Sigmoid colon (tissue), 7 donors: ENCODE measurements at places on chromosomes 2 and 18. TPM values are rescaled to one million over a fixed set of nuclear protein-coding genes. Genes with fewer than 3 reads are reported as not detected.
A peak's percentile ranks its signal among the peaks of the same experiment; 100 is the strongest.

The IL36RN gene
- not detected for total RNA-seq

The UGT1A5 gene
- not detected for total RNA-seq

The UGP2 gene
- 161 TPM for total RNA-seq

The ANKRD62 gene
- 0.55 TPM for total RNA-seq

The MBP gene
- 30.3 TPM for total RNA-seq

The KLHL14 gene
- 0.33 TPM for total RNA-seq

The LRP2 gene
- total RNA-seq = 1.9 TPM

- DNase-seq = no peak
These were observed 70.5 kb upstream of the ITPRID2 start for GRCh38 chr2:181821049-181821448.

DNA sequence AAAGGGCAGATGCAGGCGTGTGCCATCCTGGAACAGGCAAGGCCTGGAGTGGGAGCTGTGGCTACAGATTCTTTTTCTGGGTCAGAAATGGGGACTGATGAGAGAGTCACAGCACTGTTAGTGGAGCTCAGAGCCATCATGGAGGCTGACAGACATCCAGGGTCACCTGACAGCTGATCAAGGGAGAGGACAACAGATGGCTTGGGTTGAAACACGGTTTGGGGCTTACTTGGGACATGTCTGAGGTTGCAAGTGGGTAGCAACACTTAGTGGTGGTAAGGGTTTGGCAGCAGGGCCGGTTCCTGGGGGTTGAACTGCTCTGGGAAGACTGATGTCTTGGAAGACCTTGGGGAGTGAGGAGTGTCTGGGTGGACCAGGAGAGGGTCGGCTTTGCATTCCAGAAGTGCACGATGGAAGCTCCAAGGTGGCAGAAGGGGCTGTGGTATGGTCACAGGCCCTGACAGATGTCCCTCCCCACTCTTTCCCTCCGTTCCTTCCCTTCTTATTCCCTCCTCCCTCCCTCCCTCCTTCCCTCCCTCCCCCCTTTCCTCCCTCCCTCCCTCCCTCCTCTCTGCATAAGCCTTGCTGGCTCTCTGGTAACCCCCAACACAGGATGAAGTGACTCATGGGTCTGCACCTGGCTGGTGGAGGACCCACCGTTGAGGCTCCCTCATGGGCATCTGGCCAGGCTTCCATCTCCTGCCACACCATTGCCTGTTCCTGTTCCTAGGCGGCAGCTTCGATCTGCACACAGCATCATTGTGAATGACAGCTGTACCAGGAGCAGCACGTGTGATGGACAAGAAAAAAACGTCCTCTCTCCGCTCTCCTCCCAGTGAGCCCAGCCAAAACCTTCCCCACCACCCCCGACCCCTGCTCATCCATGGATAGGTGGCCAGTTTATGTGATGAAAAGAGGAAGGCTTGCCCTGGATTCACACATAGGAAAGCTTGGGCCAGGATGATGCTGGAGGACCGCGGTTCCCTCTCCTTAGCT, 63.8 kb upstream of the RPL31 start:
- no peak for DNase-seq

DNA sequence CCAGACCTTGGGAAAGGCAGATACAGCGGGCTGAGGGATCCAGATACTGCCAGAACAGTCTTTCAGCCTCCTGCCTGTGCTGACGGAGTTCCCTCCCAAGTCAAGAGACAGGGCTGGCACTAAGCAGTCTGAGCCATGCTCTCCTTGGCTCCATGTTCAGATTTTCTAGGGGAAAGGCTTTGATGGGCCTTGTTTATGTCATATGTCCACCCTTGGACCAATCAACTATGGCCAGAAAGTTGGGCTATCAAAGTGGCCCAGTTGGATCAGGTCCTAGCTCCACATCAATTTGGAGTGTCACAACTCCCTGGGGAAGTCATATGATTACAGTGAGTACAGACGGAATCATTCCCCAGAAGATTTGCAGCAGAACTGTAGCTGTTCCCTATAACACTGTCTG, 152.0 kb downstream of the GREB1L start:
- no peak for DNase-seq

DNA sequence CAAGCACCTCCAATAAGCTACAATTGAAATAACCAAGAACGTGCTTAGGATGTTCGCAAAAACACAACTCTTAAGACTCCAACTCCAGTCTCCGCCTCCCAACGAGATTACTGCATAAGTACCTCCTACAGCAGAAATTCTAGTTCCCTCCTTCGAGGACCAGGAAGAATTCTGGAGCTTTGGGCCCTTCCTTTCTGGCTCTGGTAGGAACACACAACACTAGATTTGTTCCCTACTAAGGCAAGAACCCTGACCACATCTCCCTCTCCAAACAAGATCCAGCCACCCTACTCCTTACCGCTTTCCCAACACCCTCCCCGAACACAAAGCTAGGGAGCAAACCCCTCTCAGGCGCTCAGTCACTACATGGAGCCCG, 721 bp downstream of the ADAM17 start:
- no peak for DNase-seq

DNA sequence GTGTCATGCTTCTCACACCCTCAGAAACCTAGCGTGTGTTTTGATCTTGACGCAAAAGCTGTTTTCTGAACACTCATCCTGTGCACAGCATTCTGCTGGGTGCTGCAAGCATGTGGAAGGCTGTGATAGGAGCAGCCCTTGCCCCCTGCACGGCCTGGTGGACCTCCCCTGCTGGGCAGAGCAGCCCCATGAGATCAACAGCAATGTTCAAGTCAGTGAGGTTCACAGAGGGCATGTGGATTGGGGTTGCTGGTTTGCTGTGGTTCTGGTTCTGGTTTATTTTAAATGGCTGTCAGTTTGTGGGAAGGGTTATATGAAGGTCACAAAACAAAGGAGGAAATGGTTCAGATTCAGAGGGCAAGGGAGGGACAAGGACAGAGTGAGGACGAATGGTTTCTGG, 71.3 kb downstream of the SOWAHC start:
- no peak for DNase-seq

DNA sequence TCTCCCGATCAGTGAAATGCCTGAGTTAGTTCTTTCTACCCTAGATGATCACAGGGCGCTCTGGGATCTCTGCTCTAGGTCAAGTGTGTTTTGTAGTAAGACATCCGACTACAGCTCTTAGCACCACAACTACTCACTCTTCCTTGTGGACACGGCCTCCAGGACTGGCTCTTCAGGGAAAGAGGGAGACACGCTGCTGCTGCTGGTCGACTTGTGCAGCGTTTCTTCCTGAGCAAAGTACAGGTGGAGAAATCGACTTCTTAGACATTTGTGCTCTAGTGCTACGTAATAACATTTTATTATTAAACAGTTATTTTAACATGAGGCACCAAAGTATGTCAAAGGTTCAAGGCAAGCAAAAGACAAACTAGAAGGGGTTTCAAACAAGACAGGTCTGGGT, 57.0 kb downstream of the PRELID3A start:
- no peak for DNase-seq

DNA sequence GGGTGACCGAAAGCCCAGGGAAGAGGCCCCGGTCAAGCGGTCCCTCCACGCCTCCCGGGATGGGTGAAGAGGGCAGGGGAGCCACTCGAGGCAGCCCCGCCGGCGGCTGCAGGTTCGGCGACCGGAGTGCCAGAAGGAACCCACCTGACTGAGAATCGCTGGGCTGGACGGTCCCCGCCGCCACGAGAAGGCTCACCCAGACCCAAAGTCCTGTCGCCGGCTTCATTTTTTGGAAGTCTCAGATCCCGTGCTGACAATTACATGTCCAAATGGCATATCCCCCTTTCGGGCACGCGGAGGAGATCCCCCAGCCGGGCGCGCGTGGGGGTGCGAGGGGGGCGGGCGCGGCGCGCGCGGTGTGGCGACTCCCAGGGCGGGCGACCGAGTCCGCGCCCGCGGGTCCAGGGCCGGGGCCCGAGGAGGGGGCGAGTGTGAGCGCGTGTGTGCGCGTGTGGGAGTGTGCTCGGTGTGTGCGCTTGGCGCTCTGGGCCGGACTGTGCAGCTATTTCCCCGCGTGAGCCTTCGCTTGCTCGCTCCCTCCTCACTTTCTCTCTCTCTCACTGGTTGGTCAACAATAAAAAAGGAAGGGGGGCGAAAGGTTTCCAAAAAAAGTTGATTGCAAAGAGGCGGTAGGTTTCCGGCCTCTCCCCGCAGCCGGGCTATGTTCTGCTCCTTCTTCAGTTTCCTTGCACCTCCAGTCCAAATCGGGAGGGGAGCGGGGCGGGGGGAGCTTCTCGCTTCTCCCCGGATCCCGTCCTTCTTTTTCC, at the start of gene ERBB4:
Gene ERBB4 (minus strand): TSS at position 498 of the 767 bp plus-strand sequence. CDS start 272 bp downstream, at position 226.
- peak; percentile 64 for DNase-seq

DNA sequence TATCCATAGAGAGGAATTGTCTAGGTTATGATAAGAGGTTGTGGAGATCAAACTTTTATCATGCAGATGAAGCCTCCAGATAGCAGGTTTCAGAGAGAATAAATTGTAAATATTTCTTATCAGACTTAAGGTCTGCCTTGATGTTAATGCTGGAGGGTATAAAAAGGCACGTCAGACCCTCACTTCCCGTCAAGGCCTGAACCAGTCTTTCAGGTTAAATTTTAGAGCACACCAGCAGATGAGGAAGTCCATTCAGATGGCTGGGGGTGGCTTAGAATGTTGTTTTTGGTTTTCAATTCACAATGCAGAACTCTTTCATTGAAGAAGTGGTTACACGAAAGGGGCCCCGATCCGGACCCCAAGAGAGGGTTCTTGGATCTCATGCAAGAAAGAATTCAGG, 144.4 kb upstream of the FBXO11 start:
- DNase-seq = no peak

DNA sequence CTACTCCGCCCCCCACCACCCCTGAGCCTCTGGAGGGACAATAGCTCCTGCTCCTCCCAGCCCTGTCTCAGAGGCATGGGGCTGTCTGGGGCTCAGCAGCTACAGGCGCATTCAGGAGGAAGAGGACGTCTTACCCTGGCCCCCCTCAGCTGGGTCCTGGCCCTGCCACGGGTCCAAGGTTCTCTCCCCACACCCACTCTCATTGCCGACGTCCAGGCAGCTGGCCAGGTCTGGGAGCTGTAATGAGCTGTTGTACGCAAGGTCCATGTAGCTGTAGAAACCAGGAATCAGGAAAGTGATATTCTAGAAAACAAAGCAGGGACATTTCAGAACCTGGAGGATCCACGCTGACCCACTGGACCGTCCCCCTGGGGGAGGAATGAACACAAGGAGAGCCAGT, 13.5 kb downstream of the PASK start:
- peak; percentile 48 for DNase-seq

DNA sequence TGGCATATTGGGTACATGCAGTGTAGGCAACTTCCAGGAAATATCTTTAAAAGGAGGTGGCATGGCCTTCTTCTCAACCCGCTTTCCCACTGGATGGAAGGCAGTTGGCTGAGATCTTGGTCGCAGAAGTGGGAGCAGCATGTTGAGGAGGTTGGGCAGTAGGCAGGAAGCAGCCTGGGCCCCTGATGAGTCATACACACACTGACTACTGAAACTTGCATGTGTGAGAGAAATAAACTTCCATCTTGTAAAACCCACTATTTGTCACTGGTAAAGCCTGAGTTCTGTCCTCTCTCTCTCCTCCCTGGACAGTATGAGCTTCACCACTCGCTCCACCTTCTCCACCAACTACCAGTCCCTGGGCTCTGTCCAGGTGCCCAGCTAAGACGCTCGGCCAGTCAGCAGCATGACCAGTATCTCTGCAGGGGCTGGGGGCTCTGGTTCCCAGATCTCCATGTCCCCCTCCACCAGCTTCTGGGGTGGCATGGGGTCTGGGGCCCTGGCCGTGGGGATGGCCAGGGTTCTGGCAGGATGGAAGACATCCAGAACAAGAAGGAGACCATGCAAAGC, 233.8 kb upstream of the SPRED2 start:
- DNase-seq = no peak

DNA sequence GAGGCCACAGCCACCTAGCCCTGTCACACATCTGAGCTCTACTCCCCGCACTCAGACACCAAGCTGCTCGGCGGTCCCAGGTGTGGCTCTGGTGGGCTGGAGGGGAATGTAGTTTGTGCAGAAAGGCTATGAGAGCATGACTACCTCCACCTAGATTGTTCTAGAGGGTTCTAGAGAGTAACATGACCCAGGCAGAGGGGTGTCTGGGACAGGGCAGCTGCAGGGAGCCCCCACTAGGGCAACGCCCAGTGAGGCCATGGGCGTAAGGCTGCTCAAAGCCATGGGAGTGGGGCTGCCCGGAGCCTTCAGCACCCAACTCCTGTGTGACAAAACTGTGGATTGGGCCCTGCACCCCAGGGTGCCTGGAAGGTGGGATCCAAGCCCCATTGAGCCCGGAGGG, 511.4 kb upstream of the MYT1L start:
- no peak for DNase-seq

DNA sequence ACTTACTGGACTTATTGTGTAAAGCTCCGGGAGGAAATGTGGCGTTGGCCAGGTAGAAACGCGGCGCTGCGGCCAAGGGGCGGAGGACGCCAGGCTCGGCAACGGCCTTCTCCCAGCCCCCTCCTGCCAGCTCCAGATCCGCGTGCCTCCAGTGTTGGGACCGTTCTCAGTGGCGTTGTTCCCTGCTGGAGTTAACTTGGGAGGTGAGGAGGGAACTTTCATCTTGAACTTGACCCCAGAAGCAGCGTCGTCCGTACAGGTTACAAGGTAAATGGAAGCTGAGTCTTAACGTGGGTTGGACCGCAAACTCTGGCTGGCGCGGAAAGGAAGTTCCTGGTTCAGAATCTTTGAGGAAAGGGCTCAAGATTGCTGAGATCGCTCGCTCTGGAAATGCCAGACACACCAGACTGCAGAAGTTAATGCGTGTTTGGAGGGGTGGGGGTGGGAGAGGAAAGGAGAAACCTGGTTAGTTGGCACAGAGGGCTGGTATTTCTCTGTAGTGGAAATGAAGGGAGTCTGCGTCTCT, 1.3 kb downstream of the TANC1 start:
- DNase-seq = peak; percentile 70

DNA sequence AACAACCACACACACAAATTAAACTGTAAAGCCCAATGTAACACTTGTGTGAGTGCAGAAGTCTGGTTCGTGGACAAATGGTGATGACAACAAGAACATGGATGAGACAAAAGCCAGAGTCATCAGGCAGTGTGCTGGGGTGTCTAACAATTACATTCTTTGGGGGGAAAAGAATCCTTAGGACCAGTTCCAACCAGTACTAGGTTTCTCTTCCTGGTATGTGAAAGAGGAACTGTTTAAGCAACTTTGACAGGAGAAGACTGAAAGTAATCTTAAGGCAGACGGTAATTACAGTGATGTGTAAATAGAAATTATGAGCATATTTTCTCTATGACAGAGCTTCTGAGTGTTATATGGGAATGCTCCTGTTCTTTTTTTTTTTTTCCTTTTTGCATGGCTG, 133.4 kb downstream of the AFF3 start:
- no peak for DNase-seq

GRCh38 chr2:225069966-225070365, 27.7 kb upstream of the DOCK10 start:
- no peak for DNase-seq
